Activated naive CD4-positive, alpha-beta T cell treated with anti-CD3 and anti-CD28 coated beads, Interleukin-2, amount 50 U/mL, for 16 hours (primary cell): ENCODE measurements at places on chromosomes 3 and 15.

DNA sequence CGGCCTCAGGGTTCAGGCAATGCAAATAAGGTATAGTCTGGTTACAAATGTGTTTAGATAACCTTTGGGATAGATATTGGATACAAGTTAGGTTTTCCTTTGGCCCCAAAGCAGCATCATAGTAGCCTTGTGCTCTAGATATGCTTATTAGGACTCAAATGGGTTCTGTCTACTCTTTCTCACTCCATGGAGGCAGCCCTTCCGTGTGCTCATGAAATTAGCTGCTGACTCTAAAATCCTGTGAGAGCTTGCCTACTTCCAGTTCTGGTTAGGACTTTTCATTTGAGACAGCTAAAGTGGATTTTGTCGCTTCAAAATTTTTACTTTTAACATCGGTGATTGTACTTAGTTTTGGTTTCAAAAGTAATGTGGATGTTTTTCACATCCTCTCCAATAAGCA, 1.6 kb downstream of the CDV3 start:
- no peak for DNase-seq

DNA sequence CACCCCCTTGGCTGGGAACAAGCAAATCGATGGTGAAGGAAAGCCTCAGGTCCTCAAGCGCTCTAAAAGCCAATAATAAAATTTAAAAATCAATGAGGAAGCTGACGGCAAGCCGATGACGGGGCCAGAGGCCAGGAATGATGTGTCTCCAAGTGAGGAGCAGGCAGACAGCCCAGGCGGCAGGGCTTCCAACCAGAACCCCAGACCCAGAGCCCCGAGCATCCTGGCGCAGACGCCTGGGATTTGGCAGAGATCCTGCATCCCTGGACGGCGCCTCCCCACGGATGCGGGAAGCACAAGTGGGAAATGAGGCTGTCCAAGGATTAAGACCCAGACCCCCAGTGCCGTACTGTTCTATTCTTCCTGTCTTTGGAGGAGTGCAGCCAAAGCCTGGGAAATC, 123.0 kb upstream of the PROK2 start:
- no peak for DNase-seq

DNA sequence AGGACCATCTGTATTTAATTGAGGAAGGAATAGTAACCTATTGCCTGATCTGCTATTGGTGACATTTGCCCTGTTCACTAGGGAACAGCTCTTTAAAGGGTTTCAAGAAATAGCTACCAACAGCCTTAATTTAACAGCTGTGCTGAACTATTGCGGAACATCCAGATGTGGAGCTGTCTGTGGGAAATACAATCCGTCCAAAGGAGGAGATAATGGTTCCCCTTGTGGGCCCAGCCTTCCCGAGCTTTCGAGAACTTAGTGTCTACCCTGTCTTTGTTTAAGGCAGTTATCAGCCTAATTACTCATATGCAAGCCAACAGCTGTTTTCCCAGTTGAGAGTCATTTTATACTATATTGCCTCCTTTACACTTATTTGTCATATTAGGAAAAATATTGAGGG, 398.6 kb downstream of the WDR72 start:
- no peak for DNase-seq

DNA sequence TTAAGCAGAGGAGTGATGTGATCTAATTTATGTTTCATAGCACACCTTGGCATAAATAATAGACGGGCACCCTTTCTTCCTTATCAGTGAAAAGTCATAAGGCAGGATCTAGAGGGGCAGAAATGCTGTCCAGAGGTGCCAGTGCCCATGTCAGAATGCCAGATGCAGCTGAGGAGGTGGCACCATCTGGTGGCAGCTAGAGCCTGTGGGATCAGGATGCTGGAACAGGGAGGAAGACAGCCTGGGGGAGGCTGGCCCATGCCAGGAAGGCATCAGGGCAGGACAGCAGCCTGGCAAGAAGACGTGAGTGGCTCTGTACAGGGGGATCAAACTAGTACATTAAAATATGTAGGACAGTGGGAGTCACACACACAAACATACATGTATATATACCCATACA, 16.5 kb downstream of the MYH15 start:
- no peak for DNase-seq

- DNase-seq = no peak
Observed at GRCh38 chr3:48832684-48833083, 15.0 kb downstream of the PRKAR2A start.

GRCh38 chr3:149005416-149005815, 14.1 kb downstream of the GYG1 start:
- no peak for DNase-seq

- DNase-seq = no peak
Observed at GRCh38 chr3:122314228-122314876, 10.7 kb upstream of the CSTA start.

- DNase-seq = no peak
Observed at GRCh38 chr15:70436428-70436827, 326.9 kb downstream of the UACA start.

DNA sequence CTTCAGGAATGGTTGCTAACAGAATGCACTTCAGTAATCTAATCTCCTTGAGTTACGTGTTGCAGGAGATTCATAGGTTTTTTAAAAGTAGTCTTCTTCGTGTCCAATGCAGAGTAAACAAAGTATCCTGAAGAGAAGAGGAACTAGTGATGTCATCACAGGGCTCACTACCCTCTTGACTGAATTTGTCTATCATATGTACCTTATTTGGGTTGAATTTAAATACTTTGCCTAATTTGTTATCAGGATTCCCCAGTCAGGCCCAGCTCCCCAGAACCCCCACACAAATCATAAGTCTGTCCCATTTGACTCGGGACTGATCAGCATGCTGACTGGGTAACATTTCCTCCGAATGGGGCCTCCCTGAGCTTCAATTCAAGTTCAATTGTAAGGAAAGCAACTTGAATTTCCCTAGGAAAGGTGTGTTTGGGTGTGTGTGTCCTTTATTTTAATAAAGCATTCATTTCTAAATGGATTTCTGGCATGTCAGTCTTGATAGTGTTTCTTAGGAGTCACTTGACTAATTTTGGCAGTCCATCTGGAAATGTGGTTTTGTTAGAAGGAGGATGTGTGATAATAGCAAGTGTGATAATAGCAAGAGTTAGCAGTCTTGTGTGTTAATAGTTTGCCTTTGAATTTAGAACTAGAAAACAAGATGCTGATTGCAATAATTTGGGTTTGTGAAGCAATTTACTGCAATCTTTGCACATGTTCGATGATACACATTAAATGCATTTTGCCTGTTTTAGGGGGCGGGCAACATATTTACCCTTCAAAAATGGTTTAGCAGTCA, 21.9 kb downstream of the OXNAD1 start:
- DNase-seq = no peak

DNA sequence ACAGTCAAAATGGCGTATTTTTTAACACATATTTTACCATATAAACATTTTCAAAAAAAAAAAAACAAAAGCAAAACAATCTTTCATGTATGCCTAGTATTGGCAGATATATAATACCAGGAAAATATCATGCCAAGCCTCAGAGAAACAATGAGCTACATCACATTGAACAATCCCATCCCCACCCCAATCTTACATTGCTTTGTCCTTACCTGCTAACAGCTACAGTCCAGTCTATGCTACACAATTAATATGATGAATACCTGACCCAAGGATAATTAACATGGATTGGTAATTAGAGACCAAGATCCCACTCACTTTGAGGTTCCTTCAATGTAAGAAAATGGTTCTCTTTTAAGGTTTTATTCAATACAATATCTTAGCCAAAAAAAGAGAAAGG, 7.6 kb upstream of the SATB1 start:
- no peak for DNase-seq

- no peak for DNase-seq
Observed at GRCh38 chr15:68311464-68311835, 33.9 kb downstream of the FEM1B start.

DNA sequence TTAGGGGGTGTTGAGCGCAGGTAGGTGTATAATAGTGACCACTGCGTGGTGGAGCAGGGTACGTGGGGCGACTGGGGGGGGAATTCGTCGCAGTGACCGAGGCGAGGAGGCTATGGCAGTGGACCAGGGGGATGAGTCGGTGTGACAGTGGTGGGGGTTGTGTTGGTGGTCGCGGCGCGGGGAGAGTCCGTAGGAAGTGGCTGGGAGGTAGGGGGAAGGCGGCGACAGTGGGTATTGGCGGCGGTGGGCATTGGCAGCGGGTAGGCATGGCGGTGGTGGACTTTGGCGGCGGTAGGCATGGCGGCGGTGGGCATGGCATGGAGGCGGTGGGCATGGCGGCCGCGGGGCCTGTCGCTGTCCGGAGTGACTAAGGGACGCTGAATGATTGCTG, 739 bp downstream of the SNRPN start:
- DNase-seq = peak; percentile 14

DNA sequence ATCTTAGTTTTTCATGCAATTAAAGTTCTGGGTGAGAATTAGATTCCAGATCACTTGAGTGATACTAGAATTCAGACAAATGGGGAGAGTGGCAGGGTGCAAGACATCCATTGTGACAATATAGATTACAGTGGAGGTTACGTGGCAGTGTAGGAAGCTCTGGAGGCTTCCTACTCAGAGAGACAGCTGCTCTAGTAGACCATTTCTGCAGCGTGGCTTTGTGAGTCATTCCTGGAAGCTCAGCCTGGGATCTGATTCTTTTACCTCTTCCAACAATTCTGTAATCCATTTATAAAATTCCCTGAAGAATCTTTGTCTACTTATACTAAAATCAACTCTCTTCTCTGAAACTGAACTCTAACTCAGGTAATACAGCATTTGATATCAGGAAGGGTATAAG, 90.4 kb upstream of the ASB14 start:
- DNase-seq = no peak

DNA sequence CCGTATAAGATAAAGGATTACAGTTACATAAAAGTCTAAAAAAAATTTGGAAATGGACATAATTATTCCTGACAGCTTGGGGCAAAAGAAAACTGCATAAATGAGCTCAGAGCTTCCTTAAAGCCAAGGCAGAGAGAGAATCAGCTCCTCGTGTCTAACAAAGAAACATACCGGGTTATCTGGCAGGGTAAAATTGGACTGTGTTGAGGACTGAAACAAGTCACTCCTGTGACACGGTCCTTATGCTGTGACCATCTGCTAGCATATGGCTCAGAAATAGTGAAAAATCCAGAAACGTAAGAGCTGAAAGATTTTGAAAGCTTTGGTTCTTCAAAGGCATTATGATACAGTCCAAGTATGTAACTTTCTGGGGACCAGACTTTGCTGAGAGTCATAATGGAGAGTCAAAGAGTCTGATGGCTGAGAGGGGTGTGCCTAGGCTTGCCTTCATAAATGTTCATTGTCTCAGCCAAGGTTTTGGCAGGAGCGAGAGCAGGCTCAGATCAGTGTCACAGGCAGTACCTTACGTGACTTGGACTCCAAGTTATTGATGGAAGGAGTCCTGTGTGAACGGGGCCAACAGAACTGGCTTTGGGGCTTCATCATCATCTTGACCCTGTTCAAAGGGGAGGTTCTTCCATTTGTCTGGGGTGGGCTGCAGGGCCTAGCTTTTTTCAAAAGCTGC, 12.5 kb downstream of the MAP6D1 start:
- no peak for DNase-seq

DNA sequence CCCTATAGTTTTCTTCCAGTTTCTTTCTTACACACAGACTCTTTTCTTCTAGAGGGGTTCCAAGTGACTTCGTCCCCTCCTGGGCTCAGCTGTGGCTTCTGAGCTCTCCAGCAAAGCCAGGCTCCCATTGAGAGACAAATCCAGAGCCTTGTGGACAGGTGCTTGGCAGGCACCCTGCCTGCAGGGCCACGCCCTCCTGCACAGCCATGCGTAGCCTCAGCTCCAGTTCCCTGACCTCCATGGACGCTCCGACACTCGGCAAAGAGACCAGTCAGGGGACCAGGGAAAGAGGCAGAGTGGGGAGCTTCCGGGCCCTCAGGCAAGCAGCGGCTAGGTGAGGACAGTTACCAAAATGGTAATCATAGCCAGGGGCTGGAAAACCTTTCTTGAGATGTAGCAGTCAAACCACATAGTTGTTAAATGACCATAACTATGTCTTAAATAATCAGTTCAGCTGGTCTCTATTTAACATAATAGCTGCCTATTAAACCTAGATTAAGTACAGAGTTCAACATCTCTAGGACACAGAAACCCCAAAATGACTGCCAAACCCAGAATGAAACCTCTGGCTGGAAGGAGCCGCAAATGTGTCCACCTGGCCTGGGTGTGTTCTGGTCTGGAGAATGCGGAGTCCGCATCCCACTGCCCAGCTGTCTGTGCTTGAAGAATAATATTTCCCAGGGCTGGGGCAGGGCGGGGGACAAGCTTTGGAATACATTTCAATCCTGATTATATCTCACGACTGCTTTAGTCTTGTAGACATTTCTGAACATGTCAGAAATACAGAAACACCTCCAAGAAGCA, 69.3 kb upstream of the RGMA start:
- DNase-seq = no peak

DNA sequence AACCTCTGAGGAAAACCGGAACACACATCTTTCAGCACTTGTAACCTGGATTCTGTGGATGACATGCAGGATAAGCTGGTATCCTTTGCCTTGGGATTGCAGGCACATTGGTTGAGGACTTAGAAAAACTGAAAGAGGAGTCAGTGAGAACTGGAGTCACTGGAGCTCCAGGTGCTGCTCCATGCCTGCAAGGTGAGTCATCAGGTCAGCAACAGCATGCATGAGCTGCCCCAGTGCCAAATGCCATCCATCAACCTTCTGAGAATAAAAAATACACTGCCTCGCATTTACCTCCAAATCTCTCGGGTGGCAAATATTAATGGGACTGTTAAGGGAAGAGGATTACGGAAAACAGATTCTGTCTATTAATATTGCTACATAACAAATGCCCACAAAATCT, 729.1 kb downstream of the NTRK3 start:
- no peak for DNase-seq

- DNase-seq = no peak
Observed at GRCh38 chr3:20739814-20740213, 553.8 kb upstream of the SGO1 start.

GRCh38 chr3:45506084-45506483, 88.5 kb upstream of the LIMD1 start:
- no peak for DNase-seq

DNA sequence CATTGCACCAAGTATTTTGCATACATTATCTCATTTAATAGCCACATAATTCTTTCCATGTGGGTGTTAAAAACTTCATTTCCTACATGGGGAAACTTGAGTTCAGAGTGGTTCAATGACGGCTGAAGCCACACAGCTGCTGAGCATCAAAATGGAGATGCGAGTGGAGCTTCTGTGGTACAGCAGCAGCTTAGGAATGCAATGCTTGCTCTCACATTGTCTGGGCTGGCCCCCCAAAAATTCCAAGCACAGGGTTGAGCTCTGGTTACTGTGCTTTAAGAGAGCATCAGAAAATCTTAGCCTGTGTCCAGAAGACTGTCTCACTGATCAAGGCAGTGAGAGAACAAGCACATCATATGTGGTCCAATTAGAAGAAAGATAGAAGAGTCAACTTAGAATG, 57.4 kb upstream of the GADL1 start:
- no peak for DNase-seq

- DNase-seq = no peak
Observed at GRCh38 chr3:107833043-107833442, 257.8 kb downstream of the CD47 start.

GRCh38 chr3:54850484-54851018, 77.3 kb downstream of the LRTM1 start:
- no peak for DNase-seq
